ENCODE measurements at places on chromosomes 16 and 17. TPM values are rescaled to one million over a fixed set of nuclear protein-coding genes. Genes with fewer than 3 reads are reported as not detected.

DNA sequence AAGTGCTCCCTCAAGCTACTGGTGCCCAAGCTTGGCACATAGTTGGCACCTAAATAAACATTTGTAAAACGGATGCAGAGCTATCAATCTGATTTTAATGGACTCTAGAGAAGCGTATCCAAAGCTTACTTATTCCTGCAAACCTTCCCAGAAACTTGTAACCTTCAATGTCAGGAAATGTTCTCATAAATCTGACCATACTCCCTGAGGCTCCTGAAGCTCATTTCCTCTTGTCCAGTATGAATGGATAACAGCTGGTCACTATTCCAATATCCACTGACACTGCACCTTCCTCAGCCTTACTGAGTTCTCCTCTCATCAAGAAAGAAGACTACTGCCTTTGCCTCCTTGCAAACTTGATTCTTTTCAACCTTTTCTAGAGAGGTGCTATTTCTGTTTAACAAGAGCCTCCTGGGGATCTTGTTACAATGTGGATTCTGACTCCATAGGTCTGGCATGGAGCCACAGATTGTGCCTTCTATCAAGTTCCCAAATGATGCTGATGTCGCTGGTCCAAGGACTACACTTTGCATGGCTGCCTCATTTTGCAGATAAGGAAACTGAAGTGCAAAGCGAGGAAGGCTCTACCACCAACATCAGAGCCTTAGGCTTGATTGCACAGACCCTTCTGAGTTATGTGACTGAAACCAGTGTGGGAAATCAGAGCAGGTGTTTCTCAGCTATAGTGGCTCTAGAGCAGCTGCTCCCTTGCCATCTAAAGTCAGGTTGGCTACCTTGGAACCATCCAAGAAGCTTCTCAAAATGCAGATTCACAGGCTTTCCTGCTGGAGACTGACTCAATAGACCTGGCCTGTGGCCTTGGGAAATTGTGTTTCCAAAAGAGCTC is 377.8 kb downstream of the SOX9 start:
- DNase-seq = no peak

- no peak for DNase-seq
Observed at GRCh38 chr16:4976079-4976478, 17.9 kb downstream of the SEC14L5 start.

GRCh38 chr16:84199861-84200260 is 8.9 kb downstream of the ADAD2 start:
- no peak for DNase-seq

- DNase-seq = no peak
Observed at GRCh38 chr17:82883419-82884031, 43.7 kb upstream of the ZNF750 start.

DNA sequence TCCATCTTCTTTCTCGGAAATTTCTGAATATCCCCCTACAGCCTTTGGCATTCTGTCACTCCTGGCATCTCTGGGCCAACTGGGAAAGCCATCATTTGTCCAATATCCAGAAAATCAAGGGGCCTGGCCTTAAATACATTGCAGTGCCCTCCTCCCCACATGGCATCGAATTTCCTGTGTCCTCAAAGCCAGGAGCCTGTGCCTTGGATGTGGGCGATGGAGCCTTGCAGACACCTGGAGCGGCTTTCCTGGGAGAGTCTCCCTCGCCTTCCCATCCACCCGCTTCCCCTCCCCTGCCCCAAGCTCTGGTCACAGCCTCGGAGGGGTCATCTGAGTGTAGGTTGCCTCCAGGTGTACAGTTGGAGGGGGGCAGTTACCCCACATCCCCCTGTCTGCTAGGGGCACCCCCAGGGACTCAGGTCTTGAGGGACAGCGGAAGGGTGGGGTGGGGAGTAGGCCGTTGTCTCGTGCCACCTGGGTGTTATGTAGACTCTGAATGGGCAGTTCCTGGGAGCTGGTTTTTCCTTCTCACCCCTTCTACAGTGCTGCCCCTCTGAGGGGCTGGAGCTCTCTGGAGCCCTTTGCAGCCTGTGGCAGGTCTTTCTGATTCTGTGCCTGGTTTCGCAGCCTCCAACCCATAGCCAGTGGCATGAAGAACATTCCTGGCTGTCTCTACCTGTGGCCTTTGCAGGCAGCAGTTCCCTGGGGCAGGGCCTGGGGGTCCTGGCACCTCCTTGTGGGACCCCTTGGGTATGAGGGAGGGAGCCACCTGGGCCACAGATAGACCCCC is 239.8 kb downstream of the SEC14L1 start:
- DNase-seq = no peak

GRCh38 chr17:311119-311782 is 41.4 kb downstream of the RPH3AL start:
- DNase-seq = no peak

GRCh38 chr17:66345264-66345663 is 42.9 kb downstream of the PRKCA start:
- DNase-seq = no peak

GRCh38 chr16:84234321-84235241 is 5.2 kb downstream of the KCNG4 start:
- peak; percentile 6 for DNase-seq

- DNase-seq = peak; percentile 50
Observed at GRCh38 chr16:79721270-79721669, 120.7 kb upstream of the MAF start.

GRCh38 chr16:89618109-89618998 is 4.9 kb downstream of the DPEP1 start:
- peak; percentile 66 for DNase-seq

DNA sequence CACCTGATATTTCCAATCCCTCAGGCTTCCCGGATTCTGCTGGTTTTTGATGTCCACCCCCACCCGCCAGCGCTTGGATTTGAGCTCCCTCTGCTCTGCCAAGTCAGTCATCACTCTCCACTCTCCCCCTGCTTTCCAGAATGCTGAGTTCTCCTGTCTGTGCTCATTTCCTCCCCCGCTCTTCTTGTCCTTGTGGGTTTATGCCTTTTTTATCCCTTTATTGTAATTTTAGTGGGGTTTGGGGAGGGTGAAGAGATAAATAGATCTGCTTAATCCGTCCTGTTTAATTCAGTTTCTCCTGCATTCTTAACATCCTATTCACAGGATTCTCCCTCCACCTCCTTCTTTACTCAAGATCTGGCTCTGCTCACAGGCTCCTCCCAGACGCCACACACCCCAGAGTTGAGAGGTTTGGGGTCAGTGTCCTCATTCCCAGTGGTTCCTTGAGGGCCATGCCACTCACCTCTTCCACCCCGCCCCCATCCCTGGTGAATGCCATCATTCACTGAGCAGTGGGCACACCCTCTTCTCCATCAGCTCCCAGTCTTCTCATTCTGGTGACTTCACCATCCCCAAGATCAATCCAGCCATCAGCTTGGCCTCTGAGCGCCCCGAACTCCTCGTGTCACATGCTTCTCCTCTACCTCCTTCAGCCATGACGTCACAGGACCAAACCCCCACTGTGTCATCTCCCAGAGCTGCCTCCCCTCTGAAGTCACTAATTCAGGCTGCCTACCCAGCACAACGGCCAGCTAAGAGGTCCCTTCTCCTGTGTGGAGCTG is 15.1 kb upstream of the GUCY2D start:
- DNase-seq = no peak

DNA sequence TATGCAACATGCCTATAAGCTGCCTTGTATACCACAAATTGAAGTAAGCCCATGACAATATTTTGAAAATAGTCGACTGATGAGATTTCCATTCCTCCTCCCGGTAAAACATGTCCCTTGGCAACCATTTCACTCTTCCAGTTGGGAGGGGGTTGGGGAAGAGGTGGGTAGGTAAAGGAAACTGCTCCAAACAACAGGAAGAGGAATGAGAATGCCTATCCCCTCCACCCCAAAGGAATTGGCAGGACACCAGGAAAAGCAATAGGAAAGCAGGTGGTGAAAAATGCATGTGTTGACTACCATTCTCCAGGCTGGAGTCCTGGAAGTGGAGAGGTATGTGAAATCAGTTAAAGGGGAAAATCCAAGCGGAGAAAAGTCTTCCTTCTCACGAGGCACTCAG is 455.9 kb upstream of the PSMD7 start:
- DNase-seq = no peak

DNA sequence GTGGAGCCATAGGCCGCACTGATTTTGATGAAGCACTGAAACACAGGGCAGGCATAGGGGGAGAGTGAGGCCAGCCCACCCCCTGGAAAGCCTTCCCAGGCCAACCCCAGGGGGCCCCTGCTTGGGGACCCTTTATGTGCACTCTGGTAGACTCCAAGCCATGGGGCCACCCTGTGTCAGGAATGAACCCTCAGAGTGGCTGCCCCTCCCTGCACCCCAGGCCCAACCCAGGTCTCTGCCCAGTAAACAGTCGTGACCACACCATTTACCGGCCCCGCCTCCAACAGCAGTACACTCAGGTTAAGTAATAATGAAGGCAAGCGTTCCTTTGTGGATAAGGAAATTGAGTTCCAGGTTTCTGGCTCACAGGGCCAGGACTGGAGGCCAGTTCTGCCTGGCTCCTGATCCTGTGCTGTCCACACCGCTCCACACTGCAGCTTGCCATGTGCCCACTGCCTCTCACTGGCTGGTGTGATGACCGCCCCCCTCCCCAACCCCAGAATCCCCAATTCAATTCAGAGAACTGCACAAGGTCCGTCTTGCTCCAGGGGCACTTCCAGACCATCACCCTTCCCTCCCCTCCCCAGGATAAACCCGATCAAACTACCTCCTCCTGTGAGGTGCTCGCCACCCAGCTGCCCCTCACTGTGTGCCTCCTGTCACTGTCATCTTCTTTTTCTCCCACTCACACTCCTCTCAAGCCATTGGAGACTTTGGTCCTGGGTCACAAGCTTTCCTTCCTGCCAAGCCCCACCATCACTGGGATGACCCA is 13.6 kb downstream of the PIMREG start:
- DNase-seq = no peak

GRCh38 chr16:85832570-85833218 is 33.2 kb downstream of the COX4I1 start:
- no peak for DNase-seq

KRTAP1-5 gene
- not detected for total RNA-seq

CHST4 gene
- not detected for total RNA-seq

ZFPM1 gene
- 2.1 TPM for total RNA-seq

CDRT4 gene
- 0.77 TPM for total RNA-seq

TNFSF13 gene
- 1.5 TPM for total RNA-seq

GOSR1 gene
- total RNA-seq = 28.6 TPM
